Lung microvascular endothelial cell (primary cell): ENCODE measurements at places on chromosomes 4 and X. TPM values are rescaled to one million over a fixed set of nuclear protein-coding genes. Genes with fewer than 3 reads are reported as not detected.

- DNase-seq, result peak; percentile 82
Measured at GRCh38 chrX:110284159-110284558, 33.7 kb downstream of the AMMECR1 start.

ARR3 gene
- not detected in 2 replicates for total RNA-seq

- no peak for DNase-seq
Measured at GRCh38 chrX:140967036-140967435, 35.4 kb upstream of the SPANXB1 start.

DNA sequence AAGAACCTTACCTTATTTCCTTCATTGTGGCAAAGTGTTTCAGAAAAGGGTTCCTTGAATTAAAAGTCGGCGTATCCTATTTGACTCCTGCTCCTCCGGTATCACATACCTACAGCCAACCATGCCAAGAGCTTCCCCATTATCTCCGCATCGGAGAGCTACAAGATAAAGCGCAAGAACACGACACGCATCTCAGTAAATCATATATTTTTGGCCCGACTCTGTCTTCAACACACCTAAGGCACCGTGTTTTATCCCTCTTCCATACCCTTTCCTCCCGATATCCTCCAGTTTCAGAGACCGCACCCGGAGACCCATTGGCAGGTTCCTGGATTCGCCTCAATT lies 497 bp upstream of the THAP9 start:
- DNase-seq, result no peak

DNA sequence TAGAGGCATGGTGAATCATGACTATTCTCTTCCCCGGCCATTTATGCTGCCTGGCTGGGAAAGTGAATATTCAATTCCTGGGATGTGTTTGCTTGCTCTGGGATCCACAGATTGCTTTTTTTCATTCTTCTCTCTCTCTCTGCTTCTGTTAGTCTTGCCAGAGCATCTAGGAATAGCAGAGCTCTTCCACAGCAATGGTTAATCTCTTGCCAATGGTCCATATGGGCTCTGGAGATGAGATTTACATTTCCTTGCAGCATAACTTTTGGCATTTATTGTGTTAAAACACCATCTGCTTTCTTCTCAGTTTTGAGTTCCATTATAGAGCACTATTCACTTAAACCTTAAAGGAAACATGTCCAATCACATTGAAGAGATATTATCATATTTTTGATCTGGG lies 59.2 kb upstream of the GUCY1A1 start:
- DNase-seq, result no peak

DNA sequence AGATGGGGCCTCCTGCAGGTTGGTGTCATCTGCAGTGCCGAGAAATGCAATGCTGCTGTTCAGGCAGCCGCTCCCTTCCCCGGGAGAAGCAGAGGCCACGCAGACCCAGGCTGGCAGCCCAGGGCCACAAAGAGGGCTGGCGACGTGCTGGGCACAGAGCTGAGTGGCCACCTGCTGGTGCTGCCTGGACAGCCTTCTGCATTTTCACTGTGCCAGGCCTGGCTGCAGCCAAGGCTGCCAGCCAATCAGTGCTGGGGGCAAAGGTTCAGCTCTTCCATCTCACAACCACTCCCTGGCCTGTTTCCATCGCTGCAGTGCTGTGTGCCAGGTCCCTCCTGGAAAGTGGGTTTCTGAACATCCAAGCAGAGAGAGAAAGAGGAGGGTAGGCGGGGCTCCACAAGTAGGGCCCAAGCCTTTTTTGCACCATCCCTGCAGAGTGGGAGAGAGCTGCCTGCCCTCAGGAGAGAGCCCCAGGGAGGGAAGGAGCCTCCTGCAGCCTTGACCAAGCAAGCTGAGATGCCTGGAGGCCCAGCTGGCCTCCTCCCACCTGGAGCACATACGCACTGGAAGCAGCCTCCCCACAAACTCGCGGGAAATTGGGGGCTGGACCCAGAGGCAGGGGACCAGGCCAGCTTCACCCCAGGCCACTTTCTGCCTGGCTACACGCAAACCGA lies 20.1 kb downstream of the ADRA2C start:
- no peak for DNase-seq
